Lower leg skin (tissue), 4 donors: ENCODE measurements at places on chromosomes 11 and 22.

GRCh38 chr11:118200901-118201680 is 23.7 kb downstream of the JAML start:
- DNase-seq = no peak

DNA sequence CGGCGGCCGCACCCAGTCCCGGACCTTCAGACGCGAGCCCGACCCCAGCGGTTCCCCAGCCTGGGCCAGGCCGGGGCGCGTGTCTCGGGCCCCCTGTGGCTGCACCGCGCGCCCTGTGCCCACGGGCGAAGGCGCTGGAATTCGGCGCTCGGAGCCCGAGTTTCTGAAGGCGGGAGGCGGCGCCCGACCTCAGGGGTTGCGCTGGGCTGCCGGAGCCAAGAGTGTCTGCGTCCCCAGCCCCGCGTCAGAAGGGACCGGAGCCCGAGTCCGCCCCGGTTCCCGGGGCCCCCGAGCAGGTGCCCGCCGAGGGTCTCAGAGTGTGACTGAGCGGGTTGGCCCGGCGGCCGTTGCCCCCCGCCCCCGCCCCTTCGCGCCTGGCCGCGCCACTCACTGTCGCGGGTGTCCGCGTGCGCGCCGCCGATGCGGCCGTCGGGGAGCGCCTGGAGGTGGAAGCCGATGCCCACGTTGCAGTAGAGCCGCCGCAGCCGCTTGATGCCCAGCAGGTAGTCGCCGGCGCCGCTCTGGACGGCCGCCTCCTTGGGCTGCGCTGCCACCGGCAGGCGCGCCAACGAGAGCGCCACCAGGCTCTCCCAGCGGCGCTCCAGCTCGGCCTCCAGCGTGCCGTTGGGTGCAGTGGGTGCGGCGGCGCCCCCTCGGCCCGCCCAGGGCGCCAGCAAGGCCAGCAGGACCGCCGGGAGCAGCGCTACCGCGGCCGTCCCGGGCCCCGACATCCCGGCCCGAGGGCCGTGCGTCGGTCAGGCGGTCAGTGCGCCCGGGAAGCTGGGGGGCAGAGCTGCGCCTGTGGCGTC is 583 bp downstream of the FGF4 start:
- DNase-seq = no peak

DNA sequence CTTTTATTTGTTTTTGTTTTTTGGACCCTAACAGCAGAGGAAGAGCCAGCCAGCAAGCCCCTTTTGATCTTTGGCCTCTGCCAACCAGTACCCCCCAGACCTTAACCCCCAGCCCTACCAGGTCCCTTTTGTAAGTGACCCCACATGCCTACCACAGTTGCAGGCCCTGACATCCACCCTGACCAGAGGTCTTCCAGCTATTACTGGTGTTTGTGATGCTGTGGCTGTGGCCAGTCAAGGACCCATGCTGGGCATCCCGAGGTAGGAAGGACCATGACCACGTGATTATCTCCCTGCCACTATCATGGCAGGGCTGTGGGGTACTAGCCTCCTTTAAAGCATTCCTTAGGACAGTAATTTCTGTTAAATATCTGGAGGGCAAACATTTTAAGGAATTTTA is 9.0 kb downstream of the MED15 start:
- no peak for DNase-seq

GRCh38 chr11:35943713-35944502 is at the start of gene LDLRAD3:
TSS of gene LDLRAD3 (plus strand) at chr11:35944062. CDS start at chr11:35944099, 37 bp downstream.
- DNase-seq = peak; percentile 96

DNA sequence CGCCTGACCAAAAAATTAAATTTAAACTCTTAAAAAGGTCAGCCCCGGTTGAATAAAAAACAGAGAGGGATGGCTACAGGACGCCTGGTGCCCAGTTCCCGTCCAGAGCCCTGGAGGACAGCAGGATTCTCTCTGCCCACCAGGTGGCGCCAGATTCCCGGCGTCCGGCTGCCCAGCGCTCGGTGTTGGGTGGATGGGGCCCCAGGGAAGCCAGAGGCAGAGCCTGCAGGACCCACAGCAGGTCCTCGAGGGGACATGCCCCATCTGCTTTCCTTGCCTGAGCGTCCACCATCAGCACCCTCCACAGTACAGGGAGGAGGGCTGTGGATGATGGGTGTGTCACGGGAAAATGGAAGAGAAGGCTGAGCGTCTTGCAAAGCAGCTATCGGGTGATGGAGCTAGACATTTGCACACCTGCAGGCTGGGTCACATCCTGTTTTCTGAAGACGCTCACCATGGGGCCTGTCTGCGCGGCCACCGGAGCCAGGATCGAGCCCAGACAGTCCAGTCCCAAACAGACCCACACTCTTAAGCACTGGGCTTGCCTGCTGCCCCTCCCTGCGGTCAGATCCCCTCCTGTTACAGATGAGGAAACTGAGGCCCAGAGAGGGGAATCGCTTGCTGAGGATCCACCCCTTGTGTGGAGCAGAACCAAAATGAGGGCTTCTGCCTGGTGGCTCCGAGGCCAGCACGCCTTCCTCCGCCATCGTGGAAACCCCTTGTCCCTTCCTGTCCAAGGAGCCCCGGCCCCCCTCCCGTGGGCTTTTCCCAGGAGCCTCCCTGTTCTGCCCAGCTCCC is 18.5 kb upstream of the CBX7 start:
- peak; percentile 97 for DNase-seq

- DNase-seq = no peak
Observed at GRCh38 chr11:10746871-10747270, 4.2 kb upstream of the CTR9 start.

GRCh38 chr22:16819249-16819648 is 6.0 kb downstream of the XKR3 start:
- no peak for DNase-seq

DNA sequence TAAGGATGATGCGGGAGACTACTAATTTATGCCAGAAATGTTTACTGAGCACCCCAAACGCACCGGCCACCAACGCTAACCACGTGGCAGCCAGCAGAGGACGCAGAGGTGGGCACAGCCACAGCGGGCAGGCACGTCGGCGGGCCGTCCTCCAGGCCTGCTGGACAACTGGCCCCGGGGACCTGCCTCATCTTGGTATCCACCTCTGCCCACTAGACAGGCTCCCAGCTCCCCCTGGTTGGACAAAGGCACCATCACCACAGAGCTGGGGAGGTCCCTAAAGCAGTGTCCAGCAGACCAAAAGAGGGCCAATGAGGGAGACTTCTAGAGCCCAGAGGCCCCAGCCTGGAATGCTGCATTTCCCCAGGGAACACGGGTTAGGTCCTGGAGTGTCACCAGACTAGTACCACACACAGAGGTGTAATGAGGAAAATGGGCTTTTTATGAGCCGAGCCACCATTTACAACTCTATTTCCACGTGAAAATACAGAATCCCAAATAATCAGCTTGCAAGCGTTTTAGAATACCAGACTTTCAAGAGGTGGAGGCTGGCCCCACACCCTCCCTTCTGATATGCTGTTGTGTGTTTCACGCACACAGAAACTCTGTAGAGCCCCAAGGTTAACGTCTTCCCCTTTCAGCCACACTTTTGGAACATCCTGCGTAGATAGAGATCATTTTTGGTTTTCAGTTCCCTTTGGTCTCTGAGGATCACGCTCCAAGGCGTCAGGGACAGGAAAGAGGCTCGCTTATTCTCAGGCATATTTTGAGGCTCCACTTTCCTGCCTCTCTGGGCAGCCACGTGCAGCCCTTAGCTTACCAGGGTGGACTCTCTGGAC is 23.7 kb upstream of the BID start:
- no peak for DNase-seq

DNA sequence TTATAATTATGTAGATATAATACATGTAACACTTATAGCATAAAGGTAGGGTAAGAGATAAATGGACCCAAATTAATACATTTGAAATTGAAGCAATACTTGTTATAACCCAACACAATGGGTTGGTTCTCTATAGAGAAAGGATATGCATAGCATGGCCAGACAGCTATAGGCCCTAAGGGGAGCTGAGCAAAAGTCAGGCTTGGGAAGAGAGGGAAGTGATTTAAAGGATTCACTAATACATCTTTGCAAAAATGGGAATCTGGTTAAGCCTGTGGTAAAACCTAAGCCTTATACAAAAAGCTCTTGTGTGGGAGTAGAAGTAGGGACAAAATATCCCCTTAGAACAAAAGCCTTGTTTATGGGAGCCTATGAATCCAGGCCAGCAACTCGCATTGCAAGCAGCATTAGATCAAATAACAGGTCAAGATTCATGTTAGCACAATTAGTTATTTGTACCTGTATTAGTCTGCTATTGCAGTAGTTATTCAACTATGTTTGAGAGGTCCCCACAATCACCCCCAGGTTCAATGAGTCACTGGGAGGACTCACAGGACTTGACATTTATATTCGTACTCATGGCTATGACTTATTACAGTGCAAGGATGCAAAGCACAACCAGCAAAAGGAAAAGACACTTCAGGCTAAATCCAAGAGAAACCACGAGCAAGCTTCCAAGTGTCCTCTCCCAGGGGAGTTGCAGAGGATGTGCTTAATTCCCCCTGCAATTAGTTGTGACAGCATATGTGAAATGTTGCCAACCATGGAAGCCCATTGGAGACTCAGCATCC is 144.7 kb upstream of the LMO1 start:
- no peak for DNase-seq

DNA sequence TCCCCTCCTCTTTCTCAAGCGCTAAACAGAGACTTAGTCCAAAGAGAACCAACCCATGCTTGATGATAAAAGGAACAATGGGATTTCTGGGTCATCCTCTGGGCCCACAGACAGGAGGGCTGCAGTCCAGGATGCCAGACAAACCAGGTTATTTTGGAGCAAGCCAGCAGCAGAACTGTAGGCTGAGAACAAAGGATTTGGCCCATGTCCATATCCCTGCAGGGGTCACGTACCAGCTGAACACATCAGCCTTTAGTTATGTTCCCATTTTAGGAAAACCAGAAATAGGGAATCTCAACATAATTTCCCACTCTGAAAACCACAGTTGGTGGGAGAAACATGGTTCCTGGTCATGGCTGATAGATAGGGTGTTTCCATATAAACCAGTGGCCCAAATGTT is 533.6 kb upstream of the CADM1 start:
- DNase-seq = no peak

GRCh38 chr11:120401506-120401905 is 65.3 kb downstream of the ARHGEF12 start:
- no peak for DNase-seq
